Stimulated activated CD4-positive, alpha-beta T cell treated with anti-CD3 and anti-CD28 coated beads, Interleukin-15, amount 100 ng/mL, for 1 hour (primary cell): ENCODE measurements at places on chromosomes 1 and 21.

GRCh38 chr1:190578017-190578416 lies 100.4 kb upstream of the BRINP3 start:
- DNase-seq: no peak

DNA sequence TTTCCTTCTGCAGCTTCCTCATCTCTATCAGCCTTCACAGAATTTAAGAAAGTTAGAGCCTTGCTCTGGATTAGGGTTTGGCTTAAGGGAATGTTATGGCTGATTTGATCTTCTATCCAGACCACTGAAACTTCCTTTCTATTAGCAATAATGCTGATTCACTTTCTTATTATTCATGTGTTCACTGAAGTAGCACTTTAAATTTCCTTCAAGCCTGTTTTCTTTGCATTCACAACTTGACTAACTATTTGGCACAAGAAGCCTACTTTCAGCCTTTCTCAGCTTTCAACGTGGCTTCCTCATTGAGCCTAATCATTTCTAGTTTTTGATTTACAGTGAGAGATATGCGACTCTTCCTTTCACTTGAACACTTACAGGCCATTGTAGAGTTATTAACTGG lies 528.5 kb downstream of the PLPP3 start:
- DNase-seq: no peak

- no peak for DNase-seq
Observed at GRCh38 chr1:18147672-18148071, 40.1 kb downstream of the IGSF21 start.

DNA sequence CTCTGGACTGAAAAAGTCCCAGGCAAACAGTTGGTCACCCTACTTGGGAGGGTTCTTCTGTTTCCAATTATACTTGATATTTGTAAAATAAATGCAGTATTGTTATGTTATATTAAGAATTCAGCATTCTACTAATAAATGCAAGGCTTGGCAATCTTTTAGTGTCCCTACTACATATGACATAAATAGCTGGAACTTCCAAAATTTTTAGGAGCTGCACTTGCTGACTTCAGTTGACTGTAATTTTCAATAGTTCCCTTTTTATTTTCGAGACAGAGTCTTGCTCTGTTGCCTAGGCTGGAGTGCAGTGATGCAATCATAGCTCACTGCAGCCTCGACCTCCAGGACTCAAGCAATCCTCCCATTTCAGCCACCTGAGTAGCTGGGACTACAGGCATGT lies 20.0 kb downstream of the FOXD3 start:
- no peak for DNase-seq

DNA sequence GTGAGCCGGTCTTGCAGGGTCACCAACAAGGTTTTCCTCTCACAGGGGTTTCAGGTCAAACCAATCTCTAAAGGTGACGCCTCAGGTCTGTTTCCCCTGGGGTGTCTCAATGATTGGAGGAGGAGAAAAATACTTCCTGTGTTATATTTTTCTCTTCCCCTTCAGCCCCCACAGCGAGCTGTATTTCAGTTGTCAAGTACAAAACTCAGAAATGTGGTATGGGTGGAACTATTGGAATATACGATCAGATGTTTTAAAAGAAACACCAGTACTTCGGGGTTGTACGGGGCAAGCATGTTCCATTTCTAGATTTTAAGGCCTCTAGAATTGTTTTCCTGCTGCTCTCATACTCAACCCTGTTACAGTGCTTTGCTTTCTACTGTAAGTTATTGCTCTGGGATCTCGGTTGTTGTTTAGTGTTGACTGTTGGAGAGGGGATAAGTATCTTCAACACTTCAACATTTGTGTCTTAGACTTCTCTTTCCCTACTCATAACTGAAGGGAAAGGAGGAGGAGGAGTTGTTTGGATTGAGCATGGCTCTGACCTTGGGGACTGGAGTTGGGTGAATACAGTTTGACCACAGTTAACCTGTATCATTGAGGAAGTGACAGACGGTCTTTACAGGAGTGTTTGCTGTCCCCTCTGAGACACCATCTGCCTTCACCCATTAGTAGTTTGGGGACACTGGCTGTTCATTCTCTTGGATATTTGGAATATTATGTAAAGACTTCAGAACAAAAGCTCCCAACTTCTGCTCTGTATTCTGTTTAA lies 2.0 kb downstream of the MAPKAPK2 start:
- no peak for DNase-seq
